Endothelial cell of umbilical vein (primary cell): ENCODE measurements at places on chromosomes 4 and X. TPM values are rescaled to one million over a fixed set of nuclear protein-coding genes. Genes with fewer than 3 reads are reported as not detected.
A peak's percentile ranks its signal among the peaks of the same experiment; 100 is the strongest.

The SULT1B1 gene
- total RNA-seq = 59.5 and 68.2 TPM in 2 replicates

The DCAF8L2 gene
- 0.15 TPM in 1 of 2 replicates, not detected in the other for total RNA-seq

The SYTL5 gene
- not detected in 2 replicates for total RNA-seq

GRCh38 chr4:54745031-54745770, 87.4 kb downstream of the KIT start:
- H3K36me3 ChIP-seq = no peaks in the 10 kb centered on the region
- DNase-seq = peak; percentile 13
- no peak overlapping the region for H3K4me3 ChIP-seq
- no peak overlapping the region for H3K27ac ChIP-seq
- H3K27me3 ChIP-seq = no peaks in the 10 kb centered on the region

GRCh38 chrX:135556055-135556454, 35.6 kb downstream of the INTS6L start:
- DNase-seq = no peak
- H3K4me1 ChIP-seq = no peaks in the 10 kb centered on the region
- no peak overlapping the region for H3K27ac ChIP-seq
- no peaks in the 10 kb centered on the region for H3K36me3 ChIP-seq

GRCh38 chr4:139746431-139747171, 81.0 kb downstream of the MGST2 start:
- no peaks in the 10 kb centered on the region for H3K4me1 ChIP-seq
- H3K4me3 ChIP-seq = no peak overlapping the region
- no peaks in the 10 kb centered on the region for H3K27me3 ChIP-seq
- no peak for DNase-seq
- no peak overlapping the region for H3K27ac ChIP-seq
